ENCODE measurements at places on chromosomes 6 and 20.

DNA sequence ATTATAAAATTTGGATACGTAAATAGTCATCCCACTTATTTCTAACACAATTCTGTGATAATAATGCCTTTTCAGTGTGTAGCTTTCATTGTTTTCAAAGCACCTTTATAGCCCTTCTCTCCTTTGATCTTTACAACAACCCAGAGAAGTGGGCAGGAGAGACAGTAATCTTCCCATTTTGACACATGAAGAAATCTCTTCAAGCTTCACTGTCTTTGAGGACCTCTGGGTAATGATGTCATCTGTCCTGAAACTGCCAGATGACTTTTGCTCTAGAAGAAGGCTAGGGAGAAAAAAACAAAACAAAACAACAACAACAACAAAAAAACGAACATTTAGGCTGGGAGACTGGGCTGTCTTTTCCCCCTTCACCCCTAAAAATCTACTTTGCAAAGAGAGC lies 203.0 kb downstream of the KCNQ5 start:
- no peak for DNase-seq

- DNase-seq = no peak
Observed at GRCh38 chr20:25220021-25220730, 24.7 kb downstream of the ENTPD6 start.

DNA sequence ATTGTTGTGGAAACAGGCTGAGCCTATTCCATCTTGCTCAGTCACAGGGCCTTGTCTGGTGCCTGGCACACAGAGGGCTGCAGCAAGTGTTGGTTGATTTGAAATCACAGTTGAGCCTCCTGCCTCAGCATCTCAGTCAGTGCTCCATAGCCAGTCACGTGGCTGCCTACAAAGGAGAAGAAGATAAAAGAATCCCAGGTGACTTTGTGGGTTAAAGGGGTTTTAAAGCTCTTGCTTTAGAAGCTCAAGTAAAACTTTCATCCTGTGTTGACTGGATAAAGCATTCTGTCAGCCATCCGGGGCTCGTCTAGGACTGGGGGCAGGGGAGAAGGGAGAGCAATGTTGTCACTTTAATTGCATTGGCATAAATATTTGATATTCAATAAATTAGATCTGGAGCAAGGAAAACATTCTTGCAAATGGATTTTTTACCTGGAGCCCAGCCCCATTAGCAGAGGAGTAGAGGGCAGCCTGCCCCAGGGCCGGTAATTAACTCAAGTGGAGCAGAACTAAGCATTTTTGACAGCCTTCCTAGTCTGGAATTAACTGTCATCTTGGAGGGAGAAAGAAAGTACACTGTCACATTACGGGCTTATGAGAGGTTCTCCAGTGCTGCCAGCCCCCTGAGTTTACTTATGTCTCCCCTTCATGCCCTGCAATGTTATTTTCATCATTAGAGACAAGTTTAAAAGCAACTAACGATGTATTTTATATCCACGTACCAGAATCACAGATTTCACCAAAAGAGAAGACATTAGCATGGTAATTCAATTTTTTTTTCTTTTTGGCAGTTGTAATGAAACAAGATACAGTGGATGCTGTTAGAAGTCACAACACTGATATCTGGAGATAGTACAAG lies 71.7 kb upstream of the GTSF1L start:
- no peak for DNase-seq

DNA sequence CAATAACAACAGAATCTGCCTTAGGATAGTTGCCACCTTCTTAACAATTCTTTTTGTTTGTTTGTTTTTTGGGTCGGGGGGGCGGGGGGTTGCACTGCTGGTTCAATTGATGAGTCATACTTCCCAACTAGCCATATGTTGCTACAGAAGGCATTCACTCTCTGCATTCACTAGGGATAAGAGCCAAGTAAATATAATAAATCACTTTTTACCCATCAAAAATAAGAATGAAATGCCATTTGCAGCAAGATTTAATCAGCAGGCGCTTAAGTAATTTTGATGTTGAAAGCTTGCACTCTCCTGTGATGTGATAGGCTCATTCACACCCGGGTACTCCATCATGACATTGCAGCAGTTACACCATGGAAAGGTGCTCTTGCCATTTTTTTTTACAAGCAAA lies 209.8 kb downstream of the HIVEP2 start:
- DNase-seq = no peak

- no peak for DNase-seq
Observed at GRCh38 chr20:5720696-5721095, 29.5 kb upstream of the SHLD1 start.

DNA sequence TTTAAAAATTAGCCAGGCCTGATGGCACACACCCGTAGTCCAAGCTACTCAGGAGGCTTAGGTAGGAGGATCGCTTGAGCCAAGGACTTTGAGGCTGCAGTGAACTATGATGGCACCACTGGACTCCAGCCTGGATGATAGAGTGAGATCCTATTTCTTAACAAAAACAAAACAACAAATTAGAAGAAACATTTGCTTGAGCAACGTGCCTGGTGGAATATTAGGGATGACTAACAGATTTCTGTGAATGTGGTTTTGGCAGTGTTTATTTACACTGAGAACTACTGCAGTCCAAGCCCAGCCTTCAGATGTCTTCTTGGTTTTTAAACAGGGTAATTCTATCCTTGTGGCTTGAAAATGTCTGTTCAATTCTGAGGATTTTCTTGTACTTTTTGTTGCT lies 9.2 kb downstream of the PPP1R3G start:
- DNase-seq = no peak

GRCh38 chr6:113596387-113597230 lies 260.5 kb upstream of the MARCKS start:
- DNase-seq = no peak

All from activated T-cell treated with anti-CD3 and anti-CD28 coated beads, Interleukin-2, amount 50 U/mL, for 48 hours (primary cell).